ENCODE measurements at places on chromosomes 13 and 19.

DNA sequence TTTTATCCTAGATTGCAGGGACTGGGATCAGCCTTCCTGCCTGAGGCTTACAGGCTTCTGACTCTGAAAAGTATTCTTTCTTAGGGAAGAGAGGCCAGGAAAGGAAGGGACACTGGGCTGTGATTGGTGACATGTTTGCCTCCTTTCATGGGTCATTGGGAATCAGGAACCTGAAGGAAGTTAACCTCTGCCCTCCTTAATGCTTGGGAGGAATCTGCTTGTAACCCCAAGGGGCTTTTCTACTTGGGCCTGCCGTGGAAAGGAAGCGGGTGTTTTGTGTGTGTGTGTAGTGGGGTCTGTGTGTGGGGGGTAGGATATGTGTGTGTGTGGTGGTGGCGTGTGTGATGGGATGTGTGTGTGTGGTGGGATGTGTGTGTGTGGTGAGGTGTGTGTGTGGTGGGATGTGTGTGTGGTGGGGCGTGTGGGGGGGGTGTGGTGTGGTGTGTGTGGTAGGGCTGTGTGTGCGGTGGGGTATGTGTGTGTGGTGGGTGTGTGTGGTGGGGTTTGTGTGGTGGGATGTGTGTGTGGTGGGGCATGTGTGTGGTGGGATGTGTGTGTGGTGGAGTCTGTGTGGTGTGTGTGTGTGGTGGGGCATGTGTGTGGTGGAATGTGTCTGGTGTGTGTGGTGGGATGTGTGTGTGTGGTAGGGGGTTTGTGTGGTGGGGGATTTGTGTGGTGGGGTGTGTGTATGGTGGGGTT is 41.3 kb upstream of the NPAS1 start:
- no peak for DNase-seq

GRCh38 chr19:15291089-15291488 is 41.2 kb downstream of the BRD4 start:
- DNase-seq, result no peak

- no peak for DNase-seq
Observed at GRCh38 chr19:12034620-12035019, 859 bp downstream of the ZNF433 start.

DNA sequence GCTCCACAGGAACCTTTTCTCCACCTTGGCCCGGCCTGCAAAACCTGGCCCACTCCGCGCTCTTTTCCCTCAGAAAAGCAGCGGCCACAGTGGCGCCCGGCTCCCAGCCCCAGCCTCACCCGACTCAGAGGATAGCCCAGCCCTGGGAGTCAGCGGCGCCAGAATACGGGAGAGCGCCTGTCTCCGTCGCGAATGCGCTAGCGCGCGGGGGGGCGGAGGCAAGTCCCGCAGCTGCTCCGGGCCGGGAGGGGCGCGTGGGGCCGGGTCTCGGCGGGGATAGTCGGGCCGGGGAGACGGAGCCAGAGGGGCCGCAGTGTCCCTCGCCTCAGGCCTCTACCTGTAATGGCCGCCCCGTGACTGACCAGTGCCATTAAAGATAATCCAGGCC is at the start of gene ZFP30:
TSS of gene ZFP30 (minus strand) at position 165 of the 388 bp plus-strand sequence. CDS start 7,643 bp downstream, outside the sequence.
- peak; percentile 72 for DNase-seq

DNA sequence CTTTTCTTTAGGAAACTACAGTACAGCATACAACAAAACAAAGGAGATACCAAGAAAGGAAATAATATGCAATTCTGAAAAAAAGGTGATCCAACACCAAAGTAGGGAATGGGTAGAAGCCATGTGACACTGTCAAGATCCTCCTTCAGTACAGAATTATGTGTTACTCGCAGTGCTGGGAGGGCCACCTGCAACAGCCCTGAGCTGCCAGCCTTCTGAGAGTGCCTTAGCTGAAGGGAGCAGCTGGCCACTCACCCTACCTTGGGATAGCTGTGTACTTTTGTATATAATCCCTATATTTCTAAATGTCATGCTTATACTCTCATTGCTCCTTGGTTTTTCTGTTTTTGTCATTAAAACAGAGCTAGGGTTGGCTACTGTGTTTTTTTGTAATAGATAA is 1518.2 kb upstream of the PCDH20 start:
- no peak for DNase-seq

DNA sequence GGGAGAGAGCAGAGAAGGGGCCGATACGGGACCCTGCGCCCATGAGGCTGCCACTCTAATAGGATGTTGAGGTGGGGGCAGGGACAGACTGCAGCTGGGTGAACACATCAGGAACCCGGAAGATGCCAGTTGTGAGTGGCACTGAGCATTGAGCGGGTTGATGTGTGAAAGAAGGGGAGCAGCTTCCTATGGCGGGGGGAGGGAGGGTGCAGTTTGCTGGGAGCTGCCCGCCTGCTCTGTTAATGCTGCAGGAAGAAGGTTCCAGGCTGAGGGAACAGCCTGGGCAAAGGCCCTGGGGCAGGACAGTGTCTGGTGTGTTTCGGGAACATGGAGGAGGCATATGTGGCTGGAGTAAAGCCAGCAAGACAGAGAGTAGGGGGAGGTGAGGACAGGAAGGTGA is 29.8 kb downstream of the DNM2 start:
- DNase-seq, result no peak

- DNase-seq, result no peak
Observed at GRCh38 chr19:51567583-51567982, 3.5 kb upstream of the ZNF175 start.

GRCh38 chr13:64428196-64428595 is 2801.9 kb downstream of the PCDH9 start:
- no peak for DNase-seq

GRCh38 chr19:57031106-57031505 is 88.7 kb upstream of the USP29 start:
- DNase-seq, result no peak

GRCh38 chr19:37969695-37970094 is 62.7 kb downstream of the SIPA1L3 start:
- no peak for DNase-seq

DNA sequence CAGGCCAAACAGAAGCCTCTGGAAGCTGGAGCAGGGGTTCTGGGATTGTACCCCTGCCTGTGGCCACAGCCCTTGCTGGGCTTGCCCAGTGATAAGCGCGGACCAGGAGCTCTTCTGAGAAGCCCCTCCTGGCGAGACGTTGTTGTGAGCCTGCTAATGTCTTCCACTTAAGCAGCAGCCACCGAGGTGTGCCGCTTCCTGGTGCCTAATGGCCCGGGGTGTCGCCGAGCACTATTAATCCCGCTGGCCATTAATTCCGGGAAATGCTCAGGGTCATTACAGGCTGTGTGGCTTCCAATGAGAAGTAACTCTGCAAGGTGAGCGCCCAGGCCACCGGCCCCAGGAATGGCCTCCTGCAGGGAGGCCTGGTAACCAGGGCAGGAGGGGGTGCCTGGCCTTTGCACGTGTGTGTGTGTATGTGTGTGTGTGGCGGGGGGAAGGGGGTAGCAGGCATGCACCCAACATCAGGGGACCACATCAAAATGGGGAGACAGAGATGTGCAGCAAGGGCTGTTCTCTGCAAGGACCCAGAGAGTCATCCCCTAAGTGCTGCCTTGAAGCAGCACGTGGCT is 175.0 kb downstream of the URI1 start:
- DNase-seq, result no peak

- DNase-seq, result no peak
Observed at GRCh38 chr19:10552510-10553053, 8.9 kb downstream of the ATG4D start.

DNA sequence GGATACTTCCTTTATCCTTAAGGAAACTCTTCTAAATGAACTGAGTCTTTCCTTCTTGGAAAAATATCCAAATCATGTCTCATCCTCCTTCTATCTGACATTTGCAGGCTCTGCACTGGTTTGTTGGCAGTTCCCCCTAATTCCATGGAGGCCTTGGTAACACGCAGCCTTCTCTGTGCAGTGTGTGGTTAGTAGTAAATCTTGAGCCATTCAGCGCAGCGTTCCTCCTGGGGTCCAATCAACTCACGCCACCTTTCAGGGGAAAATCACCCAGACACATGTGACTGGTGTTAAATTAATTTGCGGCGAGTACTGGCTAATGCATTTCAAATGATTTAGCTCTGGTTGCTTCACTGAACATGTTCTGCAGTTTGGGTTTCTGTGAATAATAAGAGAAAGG is 21.0 kb upstream of the CBY2 start:
- DNase-seq, result no peak

GRCh38 chr13:94947965-94948371 is 235.6 kb upstream of the SOX21 start:
- DNase-seq, result no peak

DNA sequence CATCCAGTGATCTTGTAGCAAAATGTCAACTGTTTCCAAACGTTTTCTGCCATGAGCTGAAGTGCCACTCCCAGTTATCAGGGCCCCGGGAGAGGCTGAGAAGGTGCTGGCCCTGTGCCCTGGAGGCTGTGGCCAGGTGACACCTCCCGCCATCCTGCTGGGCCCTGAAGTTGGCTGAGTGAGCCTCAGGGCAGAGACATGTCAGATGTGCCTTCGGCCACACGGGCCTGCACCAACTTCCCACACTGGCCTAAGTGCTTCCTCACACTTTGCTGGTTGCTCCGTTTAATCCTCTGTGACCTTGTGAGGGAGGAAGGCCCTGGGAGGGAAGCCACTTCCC is 4.8 kb downstream of the ADPRHL1 start:
- DNase-seq, result no peak

- DNase-seq, result no peak
Observed at GRCh38 chr19:17829855-17830566, 8.7 kb upstream of the INSL3 start.

DNA sequence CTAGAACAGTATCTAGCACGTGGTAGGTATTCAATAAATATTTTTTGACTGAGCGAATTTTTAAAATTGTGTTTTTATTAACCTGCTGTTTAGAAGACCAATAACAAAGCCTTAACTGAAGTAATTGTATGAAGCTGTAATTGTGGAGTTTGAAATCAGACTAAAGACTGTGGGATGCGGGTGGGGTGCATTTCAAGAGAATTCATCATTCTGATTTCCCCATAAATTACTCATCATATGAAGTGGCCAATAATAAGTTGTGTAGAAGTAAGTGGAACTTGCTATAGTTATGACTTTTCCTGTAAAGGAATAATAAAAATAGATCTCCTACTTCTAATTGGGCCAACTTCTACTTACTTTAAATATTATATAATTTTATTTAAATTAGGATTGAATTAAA is 449.3 kb downstream of the PCDH9 start:
- no peak for DNase-seq

DNA sequence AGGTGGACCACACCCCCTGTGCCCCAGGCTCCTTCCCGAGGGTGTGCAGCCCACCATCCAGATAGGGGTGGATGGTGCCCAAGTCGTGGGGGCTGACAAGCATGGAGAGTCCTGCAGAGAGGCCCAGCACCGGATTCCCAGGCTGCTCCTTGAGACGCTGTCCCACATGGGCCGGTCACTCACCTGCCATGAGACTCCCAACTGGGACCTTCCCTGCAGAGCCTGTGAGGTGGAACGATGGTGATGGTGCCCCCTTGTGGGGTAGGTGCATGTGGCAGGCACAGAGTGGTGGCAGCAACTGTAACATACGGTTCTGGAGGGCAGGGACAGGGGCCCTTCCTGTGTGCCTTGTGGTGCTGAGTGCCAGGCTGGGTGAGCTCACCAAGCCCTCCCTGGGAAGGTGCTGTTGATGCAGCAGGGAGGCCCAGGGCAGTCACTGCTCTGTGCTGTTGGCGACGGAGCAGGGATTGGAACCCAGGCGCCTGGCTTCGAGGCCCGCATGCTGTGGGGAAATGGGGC is 33.1 kb downstream of the PPP1R37 start:
- peak; percentile 45 for DNase-seq

DNA sequence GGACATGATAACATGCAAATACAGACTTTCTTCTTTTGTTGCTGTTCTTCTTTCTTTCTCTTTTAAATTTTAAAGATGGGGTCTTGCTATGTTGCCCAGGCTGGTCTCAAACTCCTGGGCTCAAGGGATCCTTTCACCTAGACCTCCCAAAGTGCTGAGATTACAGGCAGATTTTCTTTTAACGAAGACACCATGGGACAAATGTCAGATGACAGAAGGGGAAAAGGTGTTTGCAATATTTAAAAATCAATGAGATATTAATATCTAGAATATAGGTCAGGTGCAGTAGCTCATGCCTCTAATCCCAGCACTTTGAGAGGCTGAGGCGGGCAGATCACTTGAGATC is 3.7 kb upstream of the RYR1 start:
- no peak for DNase-seq

- DNase-seq, result no peak
Observed at GRCh38 chr13:78596399-78596735, 7.0 kb downstream of the POU4F1 start.

DNA sequence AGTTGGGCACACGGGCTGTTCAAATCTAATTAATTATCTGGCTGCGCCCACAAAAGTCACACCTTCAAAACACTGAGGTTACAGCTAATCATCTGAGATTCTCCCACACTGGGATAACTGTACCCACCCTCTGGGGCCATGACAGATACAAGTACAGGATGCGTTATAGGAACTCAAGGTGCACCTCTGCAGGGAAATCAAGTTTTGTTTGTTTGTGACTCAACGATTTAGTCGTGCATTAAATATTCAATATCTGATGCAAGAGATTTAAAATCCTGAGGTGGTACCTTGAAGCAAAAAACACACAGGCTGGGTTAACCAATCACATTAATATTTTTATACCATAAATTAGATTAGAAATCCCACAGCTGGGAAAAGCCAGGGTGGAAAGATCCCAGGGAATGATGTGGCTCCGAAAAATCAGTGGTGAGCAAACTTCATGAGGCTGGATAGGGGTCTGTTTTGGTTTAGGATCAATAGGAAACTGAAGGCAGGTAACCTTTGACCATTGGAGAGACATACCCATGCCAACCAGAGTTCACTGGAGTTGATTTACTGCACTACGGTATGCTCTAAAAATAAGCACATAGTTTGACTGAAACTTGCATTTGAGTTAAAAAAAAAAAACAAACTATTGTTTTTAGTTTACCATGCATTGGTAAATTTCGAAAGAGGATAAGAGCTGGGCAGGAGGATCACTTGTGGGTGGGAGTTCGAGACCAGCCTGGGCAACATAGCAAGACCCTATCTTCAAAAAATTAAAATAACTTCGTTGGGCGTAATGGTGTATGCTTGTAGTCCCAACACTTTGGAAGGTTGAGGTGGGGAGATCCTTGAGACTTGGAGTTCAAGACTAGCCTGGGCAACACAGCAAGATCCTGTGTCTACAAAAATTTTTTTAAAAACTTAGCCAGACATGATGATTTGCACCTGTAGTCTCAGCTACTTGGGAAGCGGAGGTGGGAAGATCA is 23.9 kb upstream of the CEBPG start:
- DNase-seq, result no peak

DNA sequence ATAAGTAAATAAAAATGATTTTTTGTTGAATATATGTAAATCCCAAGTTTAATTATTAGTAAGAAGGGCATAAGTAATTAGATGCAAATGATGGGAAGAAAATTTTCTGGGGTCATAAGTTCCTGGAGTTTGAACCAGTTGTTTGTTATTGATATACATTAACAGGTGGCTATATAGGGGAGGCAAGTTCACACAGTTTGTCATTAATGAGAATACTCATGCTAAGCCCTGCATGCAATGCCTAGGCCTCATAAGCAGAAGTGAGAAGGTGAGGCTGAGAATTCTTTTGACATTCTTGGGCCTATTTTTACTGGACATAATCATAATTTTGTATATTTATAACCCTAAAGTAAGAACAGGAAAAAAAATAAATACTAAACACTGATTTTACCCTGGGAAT is 1210.7 kb upstream of the PCDH9 start:
- no peak for DNase-seq
